ENCODE measurements at places on chromosomes 6 and 20.

DNA sequence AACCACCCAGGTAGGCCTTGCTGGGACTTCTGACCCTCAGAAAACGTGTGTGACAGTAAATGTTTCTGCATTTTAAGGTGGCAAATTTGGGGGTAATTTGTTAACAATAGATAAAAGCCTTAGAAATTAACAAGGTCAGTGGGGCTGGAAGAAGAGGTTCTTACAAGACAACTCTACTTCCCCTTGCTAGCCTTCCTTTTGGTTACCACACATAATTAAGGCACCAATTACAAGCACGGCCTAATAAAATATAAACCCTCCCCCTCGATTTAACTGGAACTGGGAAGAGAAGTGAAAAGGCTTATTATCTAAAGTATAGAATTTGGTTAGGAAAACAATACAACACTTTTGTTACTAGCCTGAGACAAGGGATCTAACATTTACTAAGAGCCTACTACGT is 38.8 kb downstream of the ELOVL5 start:
- no peak for DNase-seq

GRCh38 chr6:55208478-55209458 is 34.5 kb downstream of the HCRTR2 start:
- no peak for DNase-seq

- DNase-seq = no peak
Observed at GRCh38 chr6:139914910-139915309, 540.5 kb upstream of the CITED2 start.

GRCh38 chr6:47674673-47675072 is 23.7 kb upstream of the ADGRF4 start:
- DNase-seq = no peak

DNA sequence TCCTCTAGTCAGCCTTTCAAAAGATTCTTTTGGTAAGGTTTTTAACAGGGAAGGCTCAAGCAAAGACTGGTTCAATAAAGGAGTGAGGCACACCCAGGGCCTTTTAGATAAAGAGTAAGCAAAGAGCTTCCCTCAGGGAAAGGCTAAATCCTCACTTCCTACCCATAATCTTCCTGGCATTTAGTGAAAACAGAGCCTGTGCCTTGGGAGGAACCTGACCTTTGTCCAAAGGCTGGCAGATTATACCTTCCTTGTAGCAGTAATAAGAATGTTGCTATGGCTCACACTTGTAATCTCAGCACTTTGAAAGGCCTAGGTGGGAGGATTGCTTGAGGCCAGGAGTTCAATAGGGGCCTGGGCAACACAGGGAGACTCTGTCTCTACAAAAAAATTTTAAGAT is 280.1 kb upstream of the PLCB4 start:
- no peak for DNase-seq

DNA sequence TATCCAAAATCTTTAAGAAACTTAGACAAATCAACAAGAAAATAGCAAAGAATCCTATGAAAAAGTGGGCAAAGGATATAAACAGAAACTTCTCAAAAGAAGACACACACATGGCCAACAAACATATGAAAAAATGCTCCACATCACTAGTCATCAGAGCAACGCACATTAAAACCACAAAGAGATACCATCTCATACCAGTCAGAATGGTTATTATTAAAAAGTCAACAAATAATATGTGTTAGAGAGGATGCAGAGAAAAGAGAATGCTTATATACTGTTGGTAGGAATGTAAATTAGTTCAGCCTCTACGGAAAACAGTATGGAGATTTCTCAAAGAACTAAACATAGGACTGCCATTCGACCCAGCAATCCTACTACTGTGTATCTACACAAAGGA is 212.0 kb upstream of the DTNBP1 start:
- no peak for DNase-seq

GRCh38 chr6:33314943-33315792 is 1.3 kb upstream of the TAPBP start:
- no peak for DNase-seq

GRCh38 chr20:4151991-4152695 is 136.8 kb upstream of the RNF24 start:
- DNase-seq = no peak

GRCh38 chr20:6499566-6499965 is 267.9 kb upstream of the BMP2 start:
- no peak for DNase-seq

GRCh38 chr6:21615504-21615903 is 22.0 kb downstream of the SOX4 start:
- no peak for DNase-seq

GRCh38 chr6:43861212-43861894 is 91.3 kb downstream of the VEGFA start:
- no peak for DNase-seq
